ENCODE measurements at places on chromosomes 7 and 10.
A peak's percentile ranks its signal among the peaks of the same experiment; 100 is the strongest.

- DNase-seq = no peak
Measured at GRCh38 chr7:142788303-142789289, 17.8 kb downstream of the PRSS2 start.

DNA sequence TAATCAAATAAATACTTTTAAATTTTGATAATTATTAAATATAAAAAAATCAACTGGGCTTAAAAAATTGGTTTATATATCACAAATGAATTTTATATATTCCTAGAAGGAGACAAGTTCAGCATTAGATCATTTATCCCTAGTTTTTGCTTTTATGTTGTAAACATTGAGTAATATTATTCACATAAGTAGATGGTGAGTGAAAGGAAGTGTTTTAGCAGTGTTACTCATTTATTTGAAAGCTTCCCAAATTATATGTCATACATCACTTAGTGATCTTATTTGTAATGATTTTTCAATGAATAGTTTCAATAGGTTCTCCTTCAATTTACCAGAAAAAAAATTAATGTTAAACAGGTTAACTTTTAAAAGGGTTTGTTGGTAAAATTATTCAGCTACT lies 15.8 kb downstream of the KLLN start:
- no peak for DNase-seq

GRCh38 chr10:118036281-118036875 lies 10.4 kb downstream of the RAB11FIP2 start:
- DNase-seq = no peak

DNA sequence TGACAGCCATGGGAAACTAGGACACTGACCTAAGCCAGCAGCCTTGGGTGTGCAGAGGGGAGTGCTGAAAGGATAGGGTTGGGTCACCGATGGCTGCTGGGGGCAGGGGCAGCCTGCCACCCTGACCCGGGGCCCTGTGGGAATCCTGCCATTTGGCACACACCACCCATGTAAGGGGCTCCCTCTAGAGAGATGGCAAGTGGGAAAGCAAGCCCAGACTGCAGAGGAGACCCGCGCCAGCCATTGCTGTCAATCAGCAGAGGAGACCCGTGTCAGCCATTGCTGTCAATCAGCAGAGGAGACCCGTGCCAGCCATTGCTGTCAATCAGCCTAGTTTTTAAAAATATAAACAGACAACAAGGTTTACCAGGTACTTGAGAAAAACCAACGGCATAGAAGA lies 27.4 kb upstream of the PRKAG2 start:
- DNase-seq = no peak

- no peak for DNase-seq
Measured at GRCh38 chr10:6220418-6221191, 17.9 kb downstream of the PFKFB3 start.

- no peak for DNase-seq
Measured at GRCh38 chr7:124152859-124153692, 120.2 kb upstream of the TMEM229A start.

GRCh38 chr10:14736600-14737081 lies 38.1 kb downstream of the FAM107B start:
- DNase-seq = no peak

GRCh38 chr7:30842542-30843451 lies 68.9 kb upstream of the AQP1 start:
- no peak for DNase-seq

DNA sequence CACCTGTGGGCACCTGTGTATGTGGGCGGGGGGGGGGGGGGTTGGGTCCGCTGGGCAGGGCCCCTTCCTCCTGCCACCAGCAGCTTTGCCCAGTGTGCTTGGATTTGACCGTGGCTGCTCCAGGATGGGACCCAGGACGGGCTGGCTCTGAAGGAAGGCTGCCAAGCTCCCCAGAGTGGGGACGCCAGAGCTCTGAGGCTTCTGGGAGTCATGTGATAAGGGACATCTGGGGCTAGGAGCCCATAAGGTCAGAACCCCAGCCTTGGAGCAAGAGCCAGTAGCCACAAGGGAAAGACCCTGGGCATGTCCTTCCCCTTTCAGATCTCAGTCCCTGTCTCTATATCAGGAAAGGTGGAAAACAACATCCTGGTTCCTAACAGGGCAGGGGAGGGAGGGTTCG lies 21.8 kb upstream of the AMZ1 start:
- no peak for DNase-seq

GRCh38 chr10:128143531-128143930 lies 17.3 kb upstream of the MKI67 start:
- no peak for DNase-seq

DNA sequence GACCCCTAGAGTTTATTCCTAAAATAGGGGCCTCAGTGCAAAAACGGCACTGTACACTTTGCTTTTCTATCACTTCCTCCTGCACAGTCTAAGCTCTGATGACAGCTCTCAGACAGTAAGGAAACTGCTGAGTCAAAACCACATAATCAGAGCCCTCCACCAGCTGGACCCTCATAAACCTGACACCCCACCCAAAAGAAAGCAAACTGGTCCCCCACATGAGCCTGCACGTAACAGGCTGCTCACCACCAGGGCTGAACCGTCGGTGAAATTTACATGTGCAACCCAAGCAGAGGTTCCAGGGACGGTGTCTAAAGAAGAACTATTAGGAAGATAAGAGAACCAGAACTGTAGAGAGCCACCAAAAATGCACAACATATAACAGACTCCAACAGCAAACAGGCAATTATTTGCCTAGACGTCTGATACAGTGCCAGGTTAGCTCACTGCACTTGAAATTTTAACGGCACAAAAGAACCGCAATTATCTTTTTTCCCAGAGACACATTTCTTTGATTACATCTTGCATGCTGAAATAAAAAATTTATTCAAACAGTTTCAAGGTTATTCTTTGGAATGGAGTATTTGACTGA lies 19.6 kb downstream of the SGMS1 start:
- no peak for DNase-seq

DNA sequence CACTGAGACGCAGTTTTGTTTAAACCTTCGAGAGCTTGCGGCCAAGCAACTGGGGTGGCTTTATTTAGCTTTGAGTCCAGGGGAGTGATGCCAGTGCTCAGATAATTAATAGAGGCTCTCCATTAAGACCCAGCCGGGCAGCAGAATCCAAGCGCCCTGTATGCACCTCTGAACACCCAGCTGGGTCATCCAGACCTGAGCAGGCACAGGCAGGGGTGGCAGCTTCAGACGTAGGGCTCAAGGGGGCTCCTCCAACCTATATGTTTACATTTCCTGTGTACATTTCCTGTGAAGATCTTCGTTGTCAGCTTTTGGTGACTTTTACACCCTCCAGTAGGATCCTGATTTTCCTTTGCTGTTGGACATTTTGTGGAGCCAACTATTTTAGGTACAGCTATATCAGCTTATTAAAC lies 719.5 kb downstream of the LRMDA start:
- no peak for DNase-seq

DNA sequence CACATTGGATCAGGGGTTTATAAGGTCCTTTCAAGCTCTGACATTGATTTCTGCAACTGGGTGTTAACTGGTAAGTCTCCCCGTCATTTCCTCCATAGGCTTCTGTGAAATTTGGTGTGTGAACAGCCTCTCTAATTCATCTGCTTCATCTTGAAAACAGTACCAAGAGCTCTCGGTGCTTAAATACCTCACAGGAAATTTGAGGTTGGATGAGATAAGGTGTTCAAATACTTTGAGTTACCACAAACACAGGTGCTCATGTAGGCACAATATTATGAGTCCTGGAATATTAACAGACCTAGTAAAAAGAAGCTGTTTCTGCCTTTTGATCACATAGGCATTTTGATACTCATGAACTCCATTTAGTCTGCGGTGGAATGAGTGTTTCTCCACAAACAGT lies 85.2 kb downstream of the RTKN2 start:
- peak; percentile 28 for DNase-seq

GRCh38 chr7:107528461-107528860 lies 35.3 kb downstream of the COG5 start:
- DNase-seq = no peak

DNA sequence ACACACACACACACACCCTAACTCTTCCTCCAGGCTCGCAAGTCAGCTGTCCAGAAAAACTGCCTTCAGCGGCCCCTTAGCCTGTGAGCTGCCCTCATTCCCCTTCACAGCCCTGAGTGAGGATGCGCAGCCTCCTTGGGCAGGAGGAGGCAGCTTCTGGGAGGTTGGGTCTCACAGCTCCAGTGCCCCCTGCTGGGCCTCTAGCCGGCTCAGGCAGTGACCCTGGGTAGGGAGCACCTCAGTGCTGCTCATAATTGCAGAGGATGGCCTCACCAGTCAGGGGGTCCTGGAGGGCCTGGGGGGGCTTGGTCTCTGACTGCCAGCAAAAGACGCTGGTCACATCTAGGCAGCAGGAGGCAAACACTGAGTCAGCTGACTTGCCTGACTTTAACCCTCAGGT lies 43.7 kb downstream of the ZNF273 start:
- DNase-seq = no peak

DNA sequence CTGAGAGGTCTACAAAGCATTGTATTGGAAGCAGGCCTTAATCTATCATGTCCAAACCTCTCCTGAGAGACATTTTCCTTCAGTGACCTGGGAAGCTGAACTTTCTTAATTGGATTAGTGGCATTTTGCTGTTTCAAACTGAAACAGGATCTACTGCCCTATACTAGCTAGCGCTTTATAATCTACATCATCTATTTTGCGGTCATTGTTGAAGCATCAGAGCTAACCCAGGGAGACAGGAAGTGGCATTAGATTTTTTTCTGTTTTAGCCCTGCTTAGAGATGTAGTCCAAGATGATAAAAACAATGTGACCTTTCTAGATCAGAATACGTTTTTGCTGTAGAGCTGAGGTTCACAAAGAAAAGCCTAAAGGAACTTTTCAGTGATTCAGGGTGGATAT lies 147.4 kb upstream of the AGR3 start:
- no peak for DNase-seq

DNA sequence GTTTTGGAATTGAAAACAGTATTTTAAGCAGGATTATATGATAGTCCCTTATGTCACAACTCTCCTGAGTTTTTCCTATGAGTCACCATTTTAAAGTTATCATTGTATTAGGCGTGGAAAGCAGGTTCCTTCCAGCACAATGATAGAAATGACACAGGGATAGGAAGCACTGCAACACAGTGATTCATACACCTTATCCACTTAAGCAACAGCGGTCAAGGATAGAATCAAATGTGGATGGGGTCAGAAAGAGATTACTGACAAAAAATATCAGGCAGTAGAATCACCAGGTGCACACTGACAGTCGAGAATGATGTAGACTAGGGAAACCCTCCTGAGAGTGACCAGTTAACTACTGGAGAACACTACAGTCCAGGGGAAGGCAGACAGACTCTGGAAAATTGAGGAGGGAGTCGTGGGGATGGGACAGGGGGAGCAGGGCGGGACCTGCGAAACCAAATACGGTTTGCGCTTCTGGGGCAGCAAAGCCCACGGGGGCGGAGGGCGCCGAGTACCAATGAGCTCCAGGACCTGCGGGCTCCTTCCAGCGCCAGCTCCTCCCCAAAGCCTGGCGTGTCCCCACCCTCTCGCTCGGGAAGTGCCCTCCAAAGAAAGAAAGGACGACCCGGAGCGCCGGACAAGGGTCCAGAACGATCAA lies 479 bp downstream of the PNPLA8 start:
- DNase-seq = no peak

DNA sequence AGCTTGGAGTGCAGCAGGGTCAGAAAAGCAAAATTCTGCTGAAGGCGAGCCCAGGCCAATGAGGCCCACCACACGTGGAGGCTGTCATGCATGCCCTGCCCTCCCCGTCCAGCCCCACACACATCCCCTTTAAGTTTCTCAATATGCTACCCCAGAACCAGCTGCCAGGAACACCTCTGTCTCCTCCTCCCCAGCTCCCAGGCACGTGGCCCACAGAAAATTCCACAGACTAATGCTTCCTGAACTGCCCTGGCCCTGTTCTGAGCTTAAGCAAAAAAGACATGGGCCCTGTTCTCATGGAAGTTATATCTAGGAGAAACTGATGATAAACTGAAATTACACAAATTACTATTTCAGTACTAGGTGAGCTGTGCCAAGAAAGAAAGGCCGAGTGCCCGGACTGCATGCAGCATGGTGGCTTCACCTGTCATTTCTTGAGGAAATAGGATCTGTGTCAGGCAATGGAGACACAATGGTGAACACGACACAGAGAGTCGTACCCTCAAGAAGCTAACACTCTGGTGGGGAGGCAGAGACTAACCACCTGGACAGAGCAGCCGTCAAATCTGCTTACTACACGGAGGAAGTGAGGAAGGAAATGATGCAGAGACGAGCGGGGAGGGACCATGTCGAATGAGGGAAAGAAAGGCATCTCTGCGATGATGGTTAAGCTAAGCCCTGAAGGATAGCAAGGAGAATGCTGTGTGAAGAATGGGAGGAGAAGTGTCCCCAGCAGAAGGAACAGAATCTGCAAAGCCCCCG lies 44.5 kb downstream of the PODXL start:
- DNase-seq = no peak

GRCh38 chr10:25805986-25806385 lies 128.0 kb upstream of the MYO3A start:
- no peak for DNase-seq

- DNase-seq = no peak
Measured at GRCh38 chr10:132232023-132232951, 45.5 kb downstream of the DPYSL4 start.

GRCh38 chr10:103847909-103848468 lies 7.4 kb downstream of the SH3PXD2A start:
- no peak for DNase-seq

DNA sequence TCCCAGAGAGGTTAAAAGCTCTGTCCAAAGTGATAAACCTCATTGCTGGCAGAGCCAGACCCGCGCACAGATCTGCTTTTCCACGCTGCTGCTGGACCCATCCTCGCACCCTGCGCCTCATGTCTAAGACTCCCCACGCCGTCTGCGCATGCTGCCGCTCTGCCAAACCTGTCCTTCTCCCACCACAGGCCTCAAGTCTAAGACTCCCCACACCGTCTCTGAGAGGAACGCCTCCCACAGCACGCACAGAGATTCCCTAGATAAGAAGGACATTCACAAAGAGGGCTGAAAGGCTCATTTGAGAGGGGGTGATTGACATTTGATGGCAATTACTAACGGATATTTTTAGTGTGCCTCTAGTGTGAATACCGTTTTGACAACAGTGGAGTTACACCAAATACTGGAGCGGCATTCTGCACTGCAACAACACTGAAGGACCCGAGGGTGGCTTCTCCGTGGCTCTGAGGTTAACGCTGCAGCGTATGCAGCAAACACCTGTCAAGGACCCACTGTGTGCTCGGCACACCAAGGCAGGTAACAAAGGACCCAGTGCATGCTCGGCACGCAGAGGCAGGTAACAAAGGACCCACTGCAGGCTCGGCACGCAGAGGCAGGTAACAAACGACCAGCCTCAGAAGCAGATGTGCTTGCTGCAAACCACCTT lies 231.4 kb downstream of the DNAJB6 start:
- DNase-seq = no peak

DNA sequence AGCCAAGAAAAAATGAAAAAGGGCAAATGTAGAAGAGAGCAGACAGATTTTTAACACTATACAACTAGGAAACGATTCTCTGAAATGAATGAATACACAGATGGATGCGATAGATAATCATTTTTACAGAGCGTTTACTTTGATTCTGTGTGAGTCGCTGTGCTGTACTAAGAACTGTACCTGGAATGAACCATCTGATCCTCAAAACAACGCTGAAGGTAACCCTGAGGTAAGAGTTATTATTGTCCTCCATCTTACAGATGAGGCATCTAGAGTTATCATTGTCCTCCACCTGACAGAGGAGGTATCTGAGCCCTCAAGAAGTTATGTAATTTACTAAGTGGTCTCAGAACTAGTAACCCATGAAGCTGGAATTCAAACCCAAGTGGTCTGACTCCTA lies 80.2 kb downstream of the CHCHD3 start:
- no peak for DNase-seq

Measured in GM19239 (cell line).